ENCODE measurements at places on chromosomes 3 and 15. TPM values are rescaled to one million over a fixed set of nuclear protein-coding genes. Genes with fewer than 3 reads are reported as not detected.

CD200 gene
- total RNA-seq: not detected

CCR2 gene
- total RNA-seq: not detected

C2CD4A gene
- total RNA-seq: 0.17 TPM

OXTR gene
- 10.1 TPM for total RNA-seq

GOLIM4 gene
- total RNA-seq: 14.2 TPM

EPHA3 gene
- total RNA-seq: not detected

MESD gene
- total RNA-seq: 35.8 TPM
